CD8-positive, alpha-beta T cell (primary cell): ENCODE measurements at places on chromosomes 11 and 22. TPM values are rescaled to one million over a fixed set of nuclear protein-coding genes. Genes with fewer than 3 reads are reported as not detected.

LRRC55 gene
- not detected for total RNA-seq

GRCh38 chr22:46229701-46230100 lies 20.4 kb downstream of the CDPF1 start:
- no peak for DNase-seq

GRCh38 chr22:27624705-27625104 lies 176.9 kb downstream of the MN1 start:
- no peak for DNase-seq

DNA sequence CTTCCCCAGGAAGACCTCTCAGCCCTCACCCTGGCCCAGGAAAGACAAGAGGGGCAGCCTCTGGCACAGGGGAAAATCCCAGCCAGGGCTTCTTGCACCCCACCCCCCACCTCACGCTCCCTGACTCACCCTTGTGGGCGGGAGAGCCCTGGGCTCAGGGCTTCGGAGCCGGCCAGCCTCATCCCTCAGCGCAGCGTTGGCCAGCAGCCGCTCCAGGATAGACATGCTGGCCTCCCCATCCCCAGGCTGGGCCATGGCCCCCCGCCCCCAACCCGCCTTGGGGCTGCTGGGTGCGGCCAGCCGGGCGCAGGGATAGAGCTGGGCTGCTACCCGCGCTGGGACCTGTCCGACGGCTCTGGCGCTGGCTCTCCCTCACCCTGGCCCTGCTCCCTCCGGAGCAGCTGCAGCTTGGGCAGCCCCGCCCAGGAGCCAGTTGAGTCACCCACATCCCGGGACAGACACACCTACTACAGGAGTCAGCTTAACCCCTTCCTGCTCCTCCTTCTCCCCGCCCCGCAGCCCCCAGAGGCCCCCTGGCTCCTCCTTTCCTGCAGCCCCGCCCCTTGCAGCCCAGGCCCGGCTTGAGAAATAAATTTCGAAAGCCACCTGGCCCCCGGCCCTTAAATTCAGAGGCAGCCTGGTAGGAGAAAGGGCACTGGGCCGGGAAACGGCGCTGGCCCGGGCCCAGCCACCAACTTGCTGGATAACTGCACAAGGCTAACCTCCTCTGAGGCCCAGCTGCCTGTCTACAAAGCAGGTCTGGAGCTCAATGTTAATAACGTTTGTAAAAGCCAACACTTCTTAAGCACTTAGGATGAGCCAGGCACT lies 13.4 kb downstream of the TNKS1BP1 start:
- DNase-seq = peak; percentile 58

DNA sequence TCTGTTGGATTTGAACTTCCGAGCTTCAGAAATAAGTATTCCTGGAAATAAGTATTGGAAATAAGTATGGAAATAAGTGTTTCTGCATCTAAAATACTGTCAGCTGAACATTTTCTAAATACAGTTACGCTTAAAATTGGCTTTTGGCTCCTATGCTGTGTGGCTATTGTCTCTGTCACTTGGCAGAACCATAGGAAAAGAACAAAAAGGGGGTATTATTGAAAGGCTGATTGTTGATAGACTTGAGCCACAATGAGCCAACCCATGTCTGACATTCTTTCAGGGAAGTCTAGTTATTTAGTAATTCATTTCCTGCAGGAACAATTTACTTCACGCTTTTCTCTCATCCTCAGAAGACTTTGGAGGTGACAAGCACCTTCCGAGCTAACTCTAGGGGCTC lies 32.5 kb upstream of the LARGE1 start:
- DNase-seq = no peak

TMEM25 gene
- 11.3 TPM for total RNA-seq

DNA sequence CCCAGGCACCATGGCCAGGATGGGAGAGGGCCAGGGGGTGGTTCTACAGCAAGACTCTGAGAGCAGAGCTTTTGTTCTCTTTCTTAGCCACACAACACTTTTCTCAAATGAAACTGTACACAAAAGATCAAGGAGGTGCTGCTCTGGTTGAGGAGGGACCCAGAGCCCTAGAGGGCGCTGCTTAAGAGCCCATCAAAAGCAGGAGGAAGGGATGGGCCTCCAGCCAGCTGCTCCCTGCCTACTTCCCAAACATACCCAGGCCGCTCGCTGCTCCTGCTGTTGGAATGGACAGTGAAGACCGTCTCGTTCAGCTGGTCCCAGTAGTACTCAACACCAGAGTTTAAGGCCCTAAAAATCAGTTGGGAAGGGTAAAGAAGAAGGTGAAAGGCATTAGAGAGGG lies 18.4 kb upstream of the CHRM4 start:
- DNase-seq = no peak

DNA sequence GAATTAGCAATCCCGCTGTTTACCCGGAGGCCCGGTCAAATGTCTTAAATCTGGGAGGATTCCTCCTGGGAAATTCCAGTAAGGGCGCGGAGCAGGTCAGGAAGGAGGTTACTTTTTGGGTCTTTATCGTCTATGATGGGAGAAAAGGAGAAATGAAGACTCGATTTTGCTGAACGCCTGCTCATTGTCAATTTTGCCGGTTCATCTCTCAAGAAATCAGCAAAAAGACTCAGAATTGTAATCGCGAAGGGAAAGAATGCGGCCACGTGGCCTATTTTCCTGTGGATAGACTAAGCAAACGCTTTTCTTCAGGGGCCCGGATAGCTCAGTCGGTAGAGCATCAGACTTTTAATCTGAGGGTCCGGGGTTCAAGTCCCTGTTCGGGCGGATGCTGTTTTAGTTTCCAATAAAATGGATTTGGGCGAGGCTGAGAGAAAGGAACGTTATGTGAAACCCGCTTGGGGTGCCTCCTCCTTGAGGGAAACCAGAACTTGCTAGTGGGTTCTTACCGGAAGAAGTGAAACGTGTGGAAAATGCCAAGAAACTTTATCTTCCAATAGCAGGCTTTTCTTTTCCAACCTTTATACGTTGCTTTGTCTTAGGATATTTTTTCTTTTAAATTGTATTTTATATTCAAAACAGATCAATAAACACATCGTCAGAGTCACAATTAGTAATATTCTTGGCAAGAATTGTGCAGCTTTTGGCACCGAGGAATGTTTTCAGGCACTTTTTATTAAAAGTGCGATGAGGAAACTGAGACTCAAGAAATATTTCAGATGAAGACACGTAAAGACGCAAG lies 45.0 kb downstream of the OR4D9 start:
- DNase-seq = peak; percentile 51

DNA sequence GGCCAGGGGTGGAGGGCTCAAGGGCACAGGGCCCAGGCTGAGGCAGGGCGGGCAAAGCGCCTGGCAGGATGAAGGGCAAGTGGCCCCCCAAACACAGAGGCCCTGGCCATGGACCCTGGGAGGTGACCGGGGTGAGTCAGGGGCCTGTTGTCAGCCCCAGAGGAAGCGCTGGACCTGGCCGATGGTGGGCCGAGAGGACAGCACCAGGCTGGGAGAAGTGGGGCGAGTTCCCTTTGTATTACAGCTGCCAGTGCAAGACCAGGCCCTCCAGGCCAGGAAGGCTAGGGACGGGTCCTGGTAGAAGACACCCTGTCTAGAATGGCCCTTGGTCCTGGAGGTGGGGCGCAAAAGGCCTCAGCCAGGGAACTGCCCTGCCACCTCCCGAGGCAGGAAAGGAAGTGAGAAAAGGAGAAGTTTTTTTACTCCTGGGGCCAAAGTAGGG lies 12.8 kb downstream of the CXCR5 start:
- DNase-seq = no peak

DNA sequence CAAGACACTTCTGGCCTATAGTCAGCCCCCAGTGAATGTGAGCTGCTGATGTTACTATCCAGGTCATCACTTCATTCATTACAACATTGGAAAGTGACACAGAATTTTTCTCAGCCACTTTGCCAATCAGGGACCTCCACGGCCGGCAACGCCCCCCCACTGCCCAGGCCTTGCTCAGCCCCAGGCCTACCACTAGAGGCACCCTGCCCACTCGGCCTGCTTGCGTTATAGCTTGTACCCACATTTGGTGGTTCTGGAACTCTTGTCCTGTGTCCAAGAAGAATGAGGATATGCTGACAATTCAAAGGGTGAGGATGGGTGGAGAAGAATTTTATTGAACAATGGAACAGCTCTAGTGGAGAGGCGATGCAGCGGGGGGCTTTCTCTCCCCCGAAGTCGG lies 96.2 kb downstream of the TSPAN18 start:
- no peak for DNase-seq

NTM gene
- total RNA-seq = not detected

- DNase-seq = no peak
Measured at GRCh38 chr11:17001806-17002205, 12.4 kb downstream of the PLEKHA7 start.

GRCh38 chr11:122882189-122882856 lies at the start of gene JHY:
Gene JHY (plus strand): TSS chr11:122882759. CDS start chr11:122885850, 3,091 bp downstream.
- DNase-seq = no peak

DDIAS gene
- 1.5 TPM for total RNA-seq

DNA sequence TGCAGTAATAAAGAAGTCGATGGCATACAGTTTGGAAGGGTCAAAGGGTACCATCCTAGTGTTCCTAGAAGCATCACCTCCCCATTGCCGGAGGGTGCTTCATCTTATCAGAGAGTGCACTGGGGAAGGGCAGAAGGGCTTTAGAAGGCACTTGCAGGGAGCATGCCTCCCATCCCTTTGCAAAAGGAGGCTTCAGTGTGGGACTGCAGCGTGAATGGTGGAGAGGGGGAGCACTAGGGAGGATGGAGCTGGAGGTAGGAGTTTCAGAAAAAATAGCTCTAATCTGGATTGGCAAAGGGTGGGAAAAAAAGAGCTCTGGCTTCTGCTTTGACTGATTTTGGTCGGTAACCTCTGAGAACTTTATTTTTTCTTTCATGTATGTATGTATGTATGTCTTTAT lies 5.0 kb downstream of the NTM start:
- DNase-seq = no peak

TECTA gene
- total RNA-seq = 0.35 TPM

OR4A15 gene
- not detected for total RNA-seq

GRCh38 chr11:46293641-46294103 lies 16.2 kb downstream of the CREB3L1 start:
- no peak for DNase-seq

MRGPRD gene
- total RNA-seq = not detected

GRCh38 chr22:41110968-41111367 lies 18.6 kb downstream of the EP300 start:
- DNase-seq = no peak

- DNase-seq = no peak
Measured at GRCh38 chr11:100192181-100192580, 494.9 kb upstream of the ARHGAP42 start.

DNA sequence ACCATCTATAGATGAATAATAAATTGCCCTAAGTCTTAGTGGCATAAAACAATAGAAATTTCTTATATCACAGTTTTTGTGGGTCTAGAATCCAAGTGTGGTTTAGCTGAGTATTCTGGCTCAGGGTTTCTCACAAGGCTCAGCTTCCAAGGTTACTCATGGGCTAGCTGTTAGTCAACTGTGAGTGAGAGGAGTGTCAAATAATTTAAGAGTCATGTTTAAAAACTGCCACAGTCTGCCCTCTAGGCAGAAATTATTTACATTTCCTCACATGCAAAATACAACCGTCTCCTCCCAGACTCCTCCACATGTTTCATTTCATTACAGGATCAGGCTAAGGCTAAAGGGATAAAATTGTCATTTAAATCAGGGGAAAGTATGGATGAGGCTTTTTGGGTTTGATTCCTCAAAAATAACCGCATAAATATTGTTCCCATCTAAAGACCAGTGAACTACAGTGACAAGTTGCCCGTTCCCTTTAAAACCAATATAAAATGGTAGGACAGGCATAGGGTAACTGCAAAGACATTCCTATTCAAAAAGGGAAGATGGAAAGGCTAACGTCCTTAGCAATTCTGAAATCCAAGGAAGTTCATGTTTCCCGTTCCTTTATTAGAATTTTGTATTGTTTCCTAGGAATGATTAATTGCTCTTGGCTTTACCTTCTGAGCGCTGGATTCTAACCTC lies 324.3 kb downstream of the DYNC2H1 start:
- DNase-seq = no peak

DNA sequence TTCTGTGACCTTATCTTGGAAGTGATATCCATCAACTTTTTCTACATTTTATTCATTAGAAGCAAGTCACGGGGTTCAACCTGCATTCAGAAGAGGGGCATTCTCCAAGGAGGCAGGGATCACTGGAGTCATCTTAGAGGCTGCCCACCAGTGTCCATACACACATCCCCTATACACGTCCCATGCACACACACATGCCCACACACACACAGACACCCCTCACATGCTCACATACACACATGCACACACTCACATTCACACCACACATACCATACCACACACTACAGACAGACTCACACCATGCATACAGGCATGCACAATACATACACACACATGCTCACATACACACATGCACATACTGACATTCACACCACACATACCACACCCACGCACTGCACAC lies 884.7 kb downstream of the TBC1D22A start:
- no peak for DNase-seq

SCN2B gene
- not detected for total RNA-seq

GRCh38 chr11:17508791-17509190 lies 32.1 kb upstream of the ABCC8 start:
- no peak for DNase-seq

CLCF1 gene
- total RNA-seq = 7.8 TPM

NXPE4 gene
- total RNA-seq = not detected

CNTN5 gene
- total RNA-seq = not detected

GRCh38 chr11:123018702-123019101 lies 37.1 kb upstream of the BSX start:
- DNase-seq = no peak

DNA sequence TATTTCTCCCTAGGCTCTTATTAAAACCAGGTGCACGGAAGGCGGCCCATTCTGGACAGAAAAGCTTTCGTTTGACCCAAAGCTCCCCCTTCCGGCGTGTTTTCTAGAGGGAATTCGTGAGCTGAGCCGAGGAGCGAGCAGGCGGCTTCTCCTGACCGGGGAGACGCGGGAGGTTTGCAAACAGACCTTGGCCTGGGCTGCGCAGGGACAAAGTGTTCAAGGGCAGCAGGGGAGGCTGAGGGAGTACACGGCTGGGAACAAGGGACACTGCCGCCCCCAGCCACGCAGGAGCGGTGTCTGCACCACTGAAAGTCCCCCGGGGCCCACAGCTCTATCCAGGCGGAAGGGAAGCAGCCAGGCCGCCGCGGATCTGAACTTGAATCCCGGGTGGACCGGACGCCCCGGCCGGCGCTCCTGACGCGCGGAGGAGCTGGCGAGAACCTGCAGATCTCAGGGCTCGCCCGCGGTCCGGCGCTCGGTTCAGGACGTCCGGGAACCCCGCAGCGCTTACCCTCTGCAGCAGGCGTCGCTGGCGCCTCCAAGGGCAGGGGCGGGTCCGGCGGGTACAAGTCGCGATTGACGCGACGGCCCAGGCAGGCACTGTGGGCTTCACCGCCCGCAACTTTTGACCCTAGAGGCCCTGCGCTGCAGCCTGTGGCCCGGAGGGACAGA lies 101.9 kb downstream of the WT1 start:
- DNase-seq = no peak

DNA sequence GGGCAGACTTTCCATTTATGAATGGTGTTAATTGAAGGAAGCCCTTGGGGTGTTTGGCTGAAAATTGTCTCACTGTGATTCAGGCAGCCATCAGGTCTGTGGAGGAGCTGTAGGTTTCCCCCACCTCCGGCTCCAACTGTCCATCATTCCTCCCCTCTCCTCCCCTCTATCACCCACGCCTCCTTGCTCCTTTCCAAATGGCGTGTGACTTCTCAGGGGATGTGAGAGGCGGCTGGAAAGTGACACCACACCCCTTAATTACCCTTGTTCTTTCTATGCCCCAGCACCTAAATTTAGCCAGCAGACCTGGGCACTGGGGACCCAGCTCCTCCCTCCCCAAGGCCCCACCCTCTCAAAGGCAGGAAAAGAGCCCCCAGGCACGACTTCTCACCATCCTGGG lies 38.1 kb upstream of the SYT7 start:
- no peak for DNase-seq

SLC25A22 gene
- total RNA-seq = 15.7 TPM

- DNase-seq = no peak
Measured at GRCh38 chr11:59776210-59777066, 21.3 kb downstream of the STX3 start.
